ENCODE measurements at places on chromosomes 16 and 17.

DNA sequence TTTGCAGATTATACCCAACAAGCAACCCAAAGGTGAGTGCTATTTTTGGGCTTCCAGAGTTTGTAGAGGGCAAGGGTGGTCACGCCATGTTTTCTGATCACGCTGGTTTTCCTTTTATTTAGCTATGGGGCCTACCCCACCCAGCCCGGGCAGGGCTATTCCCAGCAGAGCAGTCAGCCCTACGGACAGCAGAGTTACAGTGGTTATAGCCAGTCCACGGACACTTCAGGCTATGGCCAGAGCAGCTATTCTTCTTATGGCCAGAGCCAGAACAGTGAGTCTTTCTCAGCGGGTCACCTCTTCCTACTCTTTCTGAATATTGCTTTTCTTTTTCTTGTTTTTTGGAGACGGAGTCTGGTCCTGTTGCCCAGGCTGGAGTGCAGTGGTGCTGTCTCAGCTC, 2.5 kb downstream of the FUS start:
- DNase-seq: no peak

- DNase-seq: peak; percentile 55
Measured at GRCh38 chr16:84593825-84594724, 23.8 kb downstream of the COTL1 start.

DNA sequence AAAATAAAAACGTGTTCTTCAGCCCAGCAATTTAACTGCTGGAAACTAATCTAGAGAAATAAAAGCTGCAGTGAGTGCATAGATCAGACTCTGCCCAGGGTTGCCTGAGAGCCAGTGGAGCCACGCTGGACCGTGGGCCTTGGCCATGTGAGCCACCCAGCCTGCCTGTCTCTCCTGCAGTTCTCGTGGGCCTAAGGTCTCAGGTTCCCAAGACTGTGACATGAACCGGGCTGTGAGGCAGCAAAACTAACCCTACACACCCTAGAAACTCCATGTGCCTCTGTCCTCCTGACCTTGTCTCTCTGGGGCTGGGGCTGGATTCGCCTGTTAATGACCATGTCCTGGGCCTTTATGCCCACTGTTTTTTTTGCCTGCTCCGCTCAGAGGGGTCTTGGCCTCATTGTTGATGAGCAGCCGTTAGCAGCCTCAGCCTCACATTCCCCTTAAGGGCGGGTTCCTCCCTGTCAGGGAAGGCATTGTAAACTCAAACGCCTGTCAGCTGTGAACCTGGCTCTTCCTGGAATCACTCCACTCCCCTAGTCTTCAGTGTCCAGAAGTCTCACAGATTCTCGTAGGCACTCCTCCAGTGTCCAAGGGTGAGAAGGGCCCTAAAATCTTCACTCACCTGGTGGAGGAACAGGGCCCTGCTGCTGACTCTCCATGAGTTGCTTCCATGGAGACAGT, 16.9 kb downstream of the C16orf90 start:
- DNase-seq: no peak

DNA sequence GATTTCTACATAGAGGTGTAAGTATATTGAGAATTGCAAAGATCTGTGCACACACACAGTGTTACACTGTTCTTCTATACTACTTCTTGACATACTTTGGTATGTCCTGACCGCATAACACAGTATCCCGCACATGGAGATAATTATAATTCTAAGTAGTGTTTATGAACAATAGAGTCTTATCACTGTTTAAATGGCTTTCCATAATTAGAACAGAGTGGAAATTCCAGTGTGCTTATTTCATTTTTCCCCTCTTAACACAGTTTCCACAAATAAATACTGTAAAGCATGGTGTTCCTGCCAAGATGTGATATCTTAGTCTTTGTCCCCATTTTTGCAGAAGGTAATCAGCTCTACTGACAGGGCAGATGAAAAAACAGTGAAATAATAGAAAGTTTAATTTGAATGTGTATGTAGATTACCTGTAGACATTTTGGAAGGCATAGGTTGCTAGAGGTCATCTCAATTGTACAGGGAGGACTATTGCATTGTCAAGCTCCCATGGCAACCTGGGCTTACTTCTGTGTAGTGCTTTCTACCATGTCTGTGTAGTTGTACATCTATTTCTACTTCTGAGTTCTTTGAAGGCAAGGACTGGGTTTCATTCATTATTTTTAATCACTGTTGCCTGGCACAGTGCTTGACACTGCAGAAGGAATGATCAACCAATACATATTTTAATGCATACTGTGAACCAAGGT, 10.1 kb upstream of the KRT28 start:
- no peak for DNase-seq

GRCh38 chr16:8832717-8833105, 35.1 kb downstream of the PMM2 start:
- DNase-seq: no peak

Measured in stimulated activated CD8-positive, alpha-beta memory T cell treated with anti-CD3 and anti-CD28 coated beads, Interleukin-4, amount 100 ng/mL, for 4 hours (primary cell).